Heart left ventricle (tissue), 16 donors: ENCODE measurements at places on chromosomes 2 and 18.
A peak's percentile ranks its signal among the peaks of the same experiment; 100 is the strongest.

GRCh38 chr2:102359527-102359926, 3.9 kb downstream of the IL18R1 start:
- DNase-seq = no peak

DNA sequence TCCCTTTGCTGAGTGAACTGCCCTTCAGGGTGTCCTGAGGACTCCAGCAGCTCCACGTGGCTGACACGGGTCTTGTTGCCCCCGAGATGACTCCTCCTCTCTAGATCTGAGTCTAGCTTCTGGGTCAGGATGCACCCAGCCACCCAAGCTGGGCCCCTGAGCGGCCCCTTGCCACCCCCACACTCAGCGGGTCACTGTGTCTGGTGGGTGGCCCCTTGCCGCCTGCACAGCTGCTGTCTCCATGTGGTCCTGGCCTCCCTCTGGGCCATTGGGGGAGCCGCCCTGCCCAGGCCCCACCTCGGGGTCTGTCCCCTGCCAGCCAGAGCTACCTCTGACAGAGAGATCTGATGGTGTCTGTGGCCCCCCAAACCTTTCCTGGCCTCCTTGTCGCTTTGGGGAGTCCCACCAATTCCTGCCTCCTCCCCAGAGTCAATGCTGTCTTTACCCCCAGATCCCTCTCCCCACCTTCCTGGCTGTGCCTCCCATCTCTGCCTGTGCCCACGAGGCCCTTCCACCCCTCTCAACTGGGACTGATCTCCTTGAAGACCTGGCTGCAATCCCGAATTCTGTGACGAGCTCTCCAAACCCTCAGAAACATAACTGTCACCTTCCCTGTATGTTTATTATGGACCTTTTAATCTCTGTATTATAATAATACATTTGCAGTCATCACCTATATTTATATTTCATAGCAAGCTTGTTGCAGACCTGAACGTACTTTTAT, 46.5 kb downstream of the TWIST2 start:
- no peak for DNase-seq

DNA sequence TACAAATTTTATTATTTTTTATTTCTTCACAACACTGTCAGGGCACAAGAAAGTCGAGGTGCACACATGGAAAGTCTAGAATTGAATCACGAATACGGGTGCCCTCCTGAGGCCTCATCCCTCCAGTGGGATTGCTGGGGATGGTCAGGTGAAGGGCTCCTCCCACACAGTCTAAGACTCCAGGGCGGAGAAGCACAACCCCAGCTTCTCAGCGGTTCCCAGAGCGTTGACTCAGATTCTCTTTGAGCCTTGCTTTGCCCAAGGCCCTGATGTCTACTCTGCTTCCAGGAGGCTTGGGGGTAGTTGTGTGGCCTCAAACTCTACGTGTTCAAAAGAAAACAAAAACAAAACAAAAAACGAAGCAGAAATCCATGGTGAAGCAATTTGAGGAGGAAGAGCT, 108.4 kb downstream of the LYPD6B start:
- DNase-seq = no peak

GRCh38 chr18:30917651-30918050, 124.9 kb downstream of the DSC3 start:
- no peak for DNase-seq

GRCh38 chr2:225122583-225123486, 80.6 kb upstream of the DOCK10 start:
- no peak for DNase-seq

DNA sequence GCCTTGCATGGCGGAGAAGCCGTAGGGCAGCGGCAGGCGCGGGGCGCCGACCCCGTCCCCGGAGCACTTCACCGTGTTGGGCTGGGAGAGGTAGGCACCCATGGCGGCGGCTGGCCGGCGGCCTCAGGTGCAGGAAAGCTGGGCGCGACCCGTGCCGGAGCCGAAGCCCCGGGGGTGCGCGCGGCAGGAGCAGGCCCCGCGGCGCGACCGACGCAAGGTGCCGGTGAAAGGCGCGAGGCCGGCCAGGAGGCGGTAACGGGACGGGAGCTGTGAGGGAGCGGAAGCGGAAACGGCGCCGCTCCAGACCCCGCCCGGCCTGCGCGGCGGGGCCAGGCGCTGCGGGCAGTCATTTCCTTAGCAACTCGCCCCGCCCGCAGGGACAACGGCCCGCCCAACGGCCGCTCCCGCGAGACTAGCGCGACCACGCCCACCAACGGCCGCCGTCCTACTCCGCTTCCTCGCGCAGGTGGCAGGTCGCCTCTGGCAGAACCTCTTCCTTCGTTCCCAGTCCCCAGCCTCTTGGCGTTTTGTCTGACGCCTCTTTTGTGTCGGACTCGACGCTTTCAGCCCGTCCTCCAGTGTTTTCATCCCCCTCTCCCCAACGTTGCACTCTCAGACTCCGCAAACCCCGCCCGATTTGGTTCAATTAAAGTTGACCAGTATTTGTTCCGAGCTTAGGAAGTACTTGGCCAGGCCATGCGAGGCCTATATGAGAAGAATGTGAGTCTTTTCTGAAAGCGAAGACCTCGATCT, at the start of gene PPM1G:
Gene PPM1G, minus strand, starts transcription at position 271 of the 753 bp plus-strand sequence. Its CDS starts 169 bp downstream, at position 102.
- peak; percentile 98 for DNase-seq

GRCh38 chr2:3159782-3160545, 217.7 kb downstream of the EIPR1 start:
- DNase-seq = no peak

DNA sequence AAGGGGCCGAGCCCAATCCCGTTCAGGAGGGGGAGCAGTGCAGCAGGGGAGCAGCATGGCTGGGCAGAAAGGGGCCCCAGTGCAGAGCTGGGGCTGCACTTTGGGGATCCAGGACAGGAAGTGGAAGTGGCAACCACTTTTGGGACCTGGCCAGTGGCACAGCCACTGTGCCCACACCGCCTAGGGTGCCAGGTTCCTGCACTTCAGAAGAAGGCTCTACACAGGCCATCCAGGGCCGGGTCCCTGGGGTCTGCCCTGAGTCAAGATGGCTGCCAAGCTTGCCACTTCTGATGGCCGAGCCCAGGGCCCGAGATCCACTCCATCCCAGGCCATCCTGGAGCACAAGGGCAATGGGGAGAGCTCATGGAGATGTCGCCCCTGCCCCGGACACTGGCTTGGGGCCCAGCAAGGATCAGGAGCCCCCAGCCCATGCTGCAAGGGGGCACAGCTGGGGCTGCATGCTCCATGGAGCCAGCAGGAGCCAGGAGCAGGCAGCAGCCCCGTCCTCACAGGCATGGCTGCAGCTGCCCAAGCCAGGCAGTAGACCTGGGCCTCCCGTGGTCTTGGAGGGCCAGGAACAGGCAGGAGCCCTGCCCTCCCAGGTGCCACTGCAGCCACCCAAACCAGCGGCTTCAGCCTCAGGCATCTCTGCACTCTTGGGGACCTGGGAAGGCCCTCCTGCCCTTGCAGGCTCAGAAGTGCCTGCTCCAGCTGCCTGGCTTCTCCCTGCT, 35.0 kb upstream of the ID2 start:
- DNase-seq = no peak

DNA sequence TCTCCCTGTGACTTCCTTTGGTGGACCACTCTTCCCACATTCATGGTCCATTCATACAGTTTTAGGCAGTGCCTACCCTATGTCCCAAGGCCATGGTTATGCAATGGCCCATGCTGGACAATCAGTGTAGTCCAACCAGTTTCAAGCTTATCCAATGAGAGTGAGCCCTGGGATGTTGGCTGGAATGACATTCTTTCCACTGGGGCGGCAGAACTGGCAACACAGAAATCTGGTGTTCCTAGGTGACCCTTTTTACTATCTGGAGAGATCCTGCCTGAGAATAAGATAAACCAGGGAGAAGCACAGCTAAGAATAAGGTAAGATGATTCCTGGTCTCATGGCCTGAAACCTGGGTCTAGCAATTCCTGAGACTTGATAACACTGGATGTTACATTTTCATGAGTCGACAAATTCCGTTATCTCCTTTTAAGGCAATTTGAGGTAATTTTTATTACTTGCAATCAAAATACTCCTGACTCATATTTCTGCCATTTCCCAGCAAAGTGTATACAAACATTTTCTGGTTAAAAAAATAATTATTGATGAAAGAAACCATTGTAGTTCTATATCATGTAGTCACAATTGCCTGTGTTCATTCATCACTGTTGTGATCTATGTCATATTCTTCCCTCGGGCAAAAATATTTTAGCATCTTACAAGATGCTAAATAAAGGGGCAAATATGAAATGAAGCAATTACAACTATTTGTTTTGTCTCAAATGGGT, 271.5 kb upstream of the LYPD1 start:
- no peak for DNase-seq

GRCh38 chr2:122800781-122801180, 1045.3 kb downstream of the TSN start:
- DNase-seq = no peak

- DNase-seq = no peak
Observed at GRCh38 chr2:157488877-157489276, 45.0 kb upstream of the CYTIP start.

DNA sequence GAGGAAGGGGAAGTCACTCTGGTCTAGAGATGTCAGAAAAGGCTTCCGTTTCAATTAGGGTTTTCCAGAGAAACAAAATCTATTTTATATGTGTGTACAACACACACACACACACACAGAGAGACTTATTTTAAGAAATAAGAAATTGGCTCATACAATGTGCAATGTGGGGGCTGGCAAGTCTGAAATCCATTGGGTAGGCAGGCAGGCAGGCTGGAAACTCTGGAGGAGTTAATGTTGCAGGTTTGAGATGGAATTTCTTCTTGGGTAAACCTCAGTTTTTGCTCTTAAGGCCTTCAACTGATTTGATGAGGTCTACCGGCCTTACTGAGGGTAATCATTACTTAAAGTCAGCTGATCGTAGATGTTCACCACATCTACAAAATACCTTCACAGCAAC, 62.6 kb downstream of the MDH1 start:
- no peak for DNase-seq

DNA sequence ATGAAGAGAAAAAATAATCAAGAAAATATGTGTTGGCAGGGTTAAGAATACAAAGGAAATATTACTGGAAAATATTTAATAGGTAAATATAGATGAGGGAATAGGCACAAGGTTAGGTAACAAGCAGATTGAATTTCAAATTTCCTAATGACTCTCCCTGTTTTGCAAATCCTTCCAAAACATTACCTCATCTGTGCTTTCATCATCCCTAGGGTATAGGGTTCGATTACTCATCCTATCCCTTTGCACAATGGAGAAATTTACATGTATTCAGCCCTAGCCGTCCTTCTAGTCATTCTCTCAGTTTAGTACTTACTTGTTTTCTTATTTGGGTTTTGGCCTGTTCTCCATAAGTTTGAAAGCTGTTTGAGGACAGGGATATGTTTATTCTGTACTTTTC, 864.6 kb upstream of the FSHR start:
- DNase-seq = no peak

- peak; percentile 61 for DNase-seq
Observed at GRCh38 chr2:162261032-162261945, 18.0 kb upstream of the FAP start.

- DNase-seq = no peak
Observed at GRCh38 chr2:121253674-121254240, 31.2 kb downstream of the TFCP2L1 start.

- DNase-seq = no peak
Observed at GRCh38 chr2:70826696-70827350, 6.4 kb upstream of the CLEC4F start.

DNA sequence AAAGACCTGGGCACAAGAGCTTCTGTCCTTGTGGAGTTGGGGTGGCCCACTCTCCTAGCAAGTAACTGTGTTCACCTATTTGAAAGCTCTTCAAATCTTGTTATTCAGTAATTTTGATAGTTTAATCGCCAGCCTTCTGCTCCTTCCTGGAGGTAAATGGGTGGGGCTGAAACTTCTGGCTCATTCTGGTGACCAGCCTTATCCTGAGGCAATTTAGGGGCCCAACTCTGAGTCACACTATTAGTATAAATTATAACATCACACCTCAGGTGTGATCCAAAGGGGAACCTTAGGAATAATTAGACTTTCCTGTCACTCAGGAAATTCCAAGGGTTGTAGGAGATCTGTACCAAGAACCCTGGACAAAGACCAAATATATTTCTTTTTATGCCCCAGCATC, 255.8 kb upstream of the RGPD4 start:
- no peak for DNase-seq

DNA sequence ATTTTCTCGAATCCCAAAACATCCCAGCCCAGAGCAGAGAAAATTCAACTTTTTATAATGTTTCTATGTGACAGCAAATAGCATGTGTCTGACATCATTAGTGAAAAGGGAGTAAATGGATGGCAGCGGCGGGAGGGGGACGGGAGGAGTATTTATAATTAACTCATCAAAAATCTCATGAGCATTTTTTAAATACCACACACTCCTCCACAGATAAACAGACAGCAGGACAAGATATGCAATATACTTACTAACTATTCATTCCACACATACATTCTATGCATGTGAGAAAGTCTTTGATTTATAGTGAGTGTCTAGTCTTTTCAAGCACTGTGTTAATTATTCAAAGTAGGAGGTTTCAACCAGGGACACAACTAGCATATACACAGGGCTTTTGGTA, 107.6 kb downstream of the LRP2 start:
- no peak for DNase-seq

DNA sequence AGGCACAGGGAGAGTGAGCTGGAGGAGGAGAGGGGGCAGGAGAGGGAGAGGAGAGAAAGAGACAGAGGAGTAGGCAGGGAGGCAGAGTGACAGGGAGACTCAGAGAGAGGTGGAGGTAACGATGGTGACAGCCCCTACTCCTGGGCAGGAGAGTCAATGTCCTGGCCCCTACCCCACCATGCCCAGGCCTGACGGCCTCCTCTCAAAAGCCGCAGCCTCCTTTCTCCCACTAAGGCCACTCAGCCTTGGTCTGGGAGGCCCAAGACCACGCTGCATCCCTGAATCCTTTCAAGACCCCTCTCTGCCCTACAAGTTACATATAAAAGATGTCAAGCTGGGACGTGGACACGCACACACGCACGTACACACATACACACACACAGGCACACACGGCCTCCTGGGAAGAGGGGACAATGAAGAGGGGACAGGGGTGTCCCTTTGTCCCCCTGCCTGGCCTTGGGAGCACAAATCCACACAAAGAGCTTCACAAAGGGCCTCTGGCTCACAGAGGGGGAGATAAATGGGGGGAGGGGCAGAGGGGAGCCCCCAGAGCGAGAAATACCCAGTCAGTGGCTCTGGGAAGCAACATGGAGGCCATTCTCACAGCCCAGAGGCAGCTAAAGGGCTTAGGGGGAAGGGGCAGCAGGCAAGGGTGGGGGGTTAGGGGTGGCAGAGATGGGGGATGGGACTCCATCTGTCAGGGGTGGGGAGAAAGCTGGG, 19.5 kb upstream of the TNS1 start:
- DNase-seq = no peak

DNA sequence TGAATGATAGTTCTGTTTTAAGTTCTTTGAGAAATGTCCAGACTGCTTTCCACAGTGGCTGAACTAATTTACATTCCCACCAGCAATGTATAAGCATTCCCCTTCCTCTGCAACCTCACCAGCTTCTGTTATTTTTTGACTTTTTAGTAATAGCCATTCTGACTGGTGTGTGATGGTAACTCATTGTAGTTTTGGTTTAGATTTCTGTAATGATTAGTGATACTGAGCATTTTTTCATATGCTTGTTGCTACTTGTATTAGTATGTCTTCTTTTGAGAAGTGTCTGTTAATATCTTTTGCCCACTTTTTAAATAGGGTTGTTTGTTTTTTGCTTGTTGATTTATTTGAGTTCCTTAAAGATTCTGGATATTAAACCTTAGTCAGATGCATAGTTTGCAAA, 223.7 kb downstream of the SLC4A10 start:
- DNase-seq = no peak

GRCh38 chr2:43158259-43158880, 68.0 kb downstream of the ZFP36L2 start:
- peak; percentile 73 for DNase-seq

- DNase-seq = no peak
Observed at GRCh38 chr2:137316075-137316474, 550.7 kb downstream of the THSD7B start.
